ENCODE measurements at places on chromosomes 7 and 10. TPM values are rescaled to one million over a fixed set of nuclear protein-coding genes. Genes with fewer than 3 reads are reported as not detected.

RADIL gene
- total RNA-seq, result not detected

NXPH1 gene
- not detected for total RNA-seq

RNLS gene
- not detected for total RNA-seq

HABP2 gene
- total RNA-seq, result not detected

GDF10 gene
- total RNA-seq, result not detected

NUTM2B gene
- 0.03 TPM for total RNA-seq

DNA sequence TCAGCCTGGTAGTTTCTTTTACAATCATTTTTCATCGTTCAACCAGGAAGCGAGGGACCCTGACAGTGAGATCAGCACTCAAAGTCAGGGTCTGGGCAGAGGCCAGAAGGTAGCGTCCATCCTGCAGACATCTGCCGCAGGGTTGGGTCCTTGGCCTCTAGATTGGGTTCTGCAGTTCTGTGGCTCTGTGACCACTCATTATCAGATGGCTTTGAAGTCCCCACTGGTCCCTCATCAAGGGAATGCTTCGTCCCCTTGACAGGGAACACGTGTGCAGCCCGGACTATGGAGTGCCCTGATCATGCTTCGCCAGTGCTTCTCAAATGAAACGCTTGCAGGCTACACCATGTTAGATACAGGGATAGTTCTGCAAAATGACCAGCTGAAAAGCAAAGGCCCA is 64.1 kb downstream of the FRMPD2 start:
- no peaks in the 10 kb centered on the region for H3K4me1 ChIP-seq
- no peaks in the 10 kb centered on the region for H3K36me3 ChIP-seq
- H3K4me3 ChIP-seq, result no peak overlapping the region
- peaks cover 6% of the 10 kb centered on the region for H3K27me3 ChIP-seq

GRCh38 chr10:93098816-93099215 is 25.1 kb downstream of the CYP26A1 start:
- no peaks in the 10 kb centered on the region for H3K4me1 ChIP-seq
- no peaks in the 10 kb centered on the region for H3K27me3 ChIP-seq
- no peak overlapping the region for H3K27ac ChIP-seq
- no peak overlapping the region for H3K4me3 ChIP-seq
- no peak for DNase-seq

- no peaks in the 10 kb centered on the region for H3K27me3 ChIP-seq
- H3K4me3 ChIP-seq, result no peak overlapping the region
- peaks cover 14% of the 10 kb centered on the region for H3K4me1 ChIP-seq
- no peak overlapping the region for H3K27ac ChIP-seq
- no peaks in the 10 kb centered on the region for H3K36me3 ChIP-seq
- peak; percentile 17 for DNase-seq
Measured at GRCh38 chr7:55250313-55250712, 114.8 kb upstream of the LANCL2 start.

- no peaks in the 10 kb centered on the region for H3K27me3 ChIP-seq
- no peak overlapping the region for H3K27ac ChIP-seq
- H3K4me3 ChIP-seq, result no peak overlapping the region
- no peak for DNase-seq
Measured at GRCh38 chr10:63758080-63758479, 236.9 kb downstream of the REEP3 start.

DNA sequence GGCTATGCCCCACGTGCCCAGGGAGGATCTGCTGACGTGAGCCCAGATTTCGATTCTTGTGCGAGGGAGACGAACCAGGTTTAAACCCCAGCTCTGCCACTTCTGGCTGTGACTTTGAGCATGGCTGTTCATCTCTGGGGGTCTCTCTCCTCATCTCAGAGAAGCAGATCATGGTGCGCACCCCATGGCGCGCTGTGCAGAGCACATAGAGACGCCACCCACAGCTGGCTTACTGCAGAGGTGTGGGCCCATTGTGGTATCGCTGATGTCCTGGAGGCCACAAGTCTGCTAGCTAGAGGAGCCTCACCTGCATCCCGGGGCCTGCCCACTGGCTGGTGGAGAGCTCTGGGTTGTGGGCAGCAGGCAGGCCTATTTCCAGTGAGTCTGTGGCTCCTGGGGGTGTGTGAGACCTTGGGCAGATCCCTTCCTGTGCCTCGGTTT is 140.5 kb downstream of the LHPP start:
- no peak for DNase-seq
- no peaks in the 10 kb centered on the region for H3K36me3 ChIP-seq
- H3K27ac ChIP-seq, result no peak overlapping the region
- H3K27me3 ChIP-seq, result no peaks in the 10 kb centered on the region

DNA sequence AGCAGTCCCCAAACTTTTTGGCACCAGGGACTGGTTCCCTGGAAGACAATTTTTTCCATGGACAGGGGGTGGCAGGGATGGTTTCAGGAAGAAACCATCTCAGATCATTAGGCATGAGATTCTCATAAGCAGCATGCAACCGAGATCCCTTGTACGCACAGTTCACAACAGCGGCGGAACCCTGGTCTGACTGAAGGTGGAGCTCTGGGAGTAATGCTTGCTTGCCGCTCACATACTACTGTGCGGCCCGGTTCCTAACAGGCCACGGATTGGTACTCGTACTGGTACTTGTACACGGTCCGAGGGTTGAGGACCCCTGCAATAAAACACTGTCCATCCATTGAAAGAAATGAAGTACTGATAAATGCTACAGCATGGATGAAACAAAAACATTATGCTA is 32.8 kb downstream of the MKRN1 start:
- H3K27me3 ChIP-seq, result no peaks in the 10 kb centered on the region
- H3K36me3 ChIP-seq, result no peaks in the 10 kb centered on the region
- no peak for DNase-seq
- no peak overlapping the region for H3K27ac ChIP-seq

GRCh38 chr7:41685684-41686083 is 17.2 kb downstream of the INHBA start:
- H3K4me3 ChIP-seq, result no peak overlapping the region
- H3K36me3 ChIP-seq, result peaks cover 48% of the 10 kb centered on the region

DNA sequence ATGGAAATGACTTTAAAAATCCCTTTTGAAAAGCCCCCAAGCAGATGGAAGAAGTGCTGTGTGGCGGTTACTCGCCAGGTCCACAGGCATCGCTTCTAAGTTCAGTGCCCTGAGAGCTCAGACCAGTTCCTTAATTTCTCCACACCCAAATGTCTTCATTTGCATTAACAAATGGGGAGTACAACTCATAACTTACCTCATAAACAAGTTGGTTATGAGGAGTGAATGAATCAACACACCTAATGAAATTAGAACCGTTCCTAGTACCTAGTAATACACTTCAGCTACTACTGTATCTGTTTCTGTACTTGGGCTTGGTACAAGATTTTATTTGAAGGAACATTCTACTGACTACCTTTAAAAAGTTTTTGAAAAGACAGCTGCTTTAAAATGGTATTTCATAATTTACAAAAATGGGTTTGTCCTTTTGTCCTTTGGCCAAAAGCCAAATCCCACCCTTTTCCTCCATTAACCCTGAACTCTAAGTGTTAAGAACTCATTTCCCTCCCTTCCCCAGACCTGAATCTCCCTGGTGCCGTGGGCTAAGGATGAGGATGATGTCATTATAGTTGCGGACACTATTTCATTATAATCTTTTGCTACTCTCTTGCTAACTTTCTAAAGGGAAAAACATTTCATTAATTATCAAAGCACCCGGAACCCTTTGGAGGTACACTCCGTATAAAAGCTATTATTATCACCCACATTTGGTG is 221.5 kb upstream of the CELF2 start:
- no peak for DNase-seq
- H3K4me3 ChIP-seq, result no peak overlapping the region
- peaks cover 35% of the 10 kb centered on the region for H3K4me1 ChIP-seq
- peaks cover 11% of the 10 kb centered on the region for H3K36me3 ChIP-seq

GRCh38 chr10:130190737-130191115 is 54.5 kb downstream of the GLRX3 start:
- peaks cover 10% of the 10 kb centered on the region for H3K4me1 ChIP-seq
- DNase-seq, result no peak
- H3K27me3 ChIP-seq, result no peaks in the 10 kb centered on the region
- H3K36me3 ChIP-seq, result no peaks in the 10 kb centered on the region
- no peak overlapping the region for H3K27ac ChIP-seq
- H3K4me3 ChIP-seq, result peak overlapping the region; percentile 35

DNA sequence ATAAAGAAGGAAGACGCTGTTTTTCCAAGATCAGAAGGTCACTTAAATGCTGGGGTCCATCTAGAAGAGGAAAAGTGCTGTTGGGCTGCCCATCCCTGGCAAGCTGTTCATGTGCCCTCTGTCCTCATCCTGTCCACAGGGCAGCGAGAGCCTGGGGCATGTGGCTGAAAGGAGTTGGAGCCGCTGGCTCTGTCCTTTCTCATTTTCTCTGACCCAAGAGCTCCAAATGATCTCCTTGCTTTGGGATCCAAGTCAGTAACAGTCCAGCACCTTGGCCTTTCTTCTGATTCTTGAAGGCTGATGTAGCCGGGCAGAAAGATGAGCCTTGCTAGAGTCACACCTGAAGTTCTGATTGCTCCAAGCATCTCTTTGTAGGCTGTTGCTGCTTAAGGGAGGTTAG is 44.4 kb downstream of the SPDYE5 start:
- peak; percentile 22 for DNase-seq
- H3K4me1 ChIP-seq, result peaks cover 23% of the 10 kb centered on the region
- H3K36me3 ChIP-seq, result peaks cover 22% of the 10 kb centered on the region
- H3K4me3 ChIP-seq, result no peak overlapping the region
- no peaks in the 10 kb centered on the region for H3K27me3 ChIP-seq

DNA sequence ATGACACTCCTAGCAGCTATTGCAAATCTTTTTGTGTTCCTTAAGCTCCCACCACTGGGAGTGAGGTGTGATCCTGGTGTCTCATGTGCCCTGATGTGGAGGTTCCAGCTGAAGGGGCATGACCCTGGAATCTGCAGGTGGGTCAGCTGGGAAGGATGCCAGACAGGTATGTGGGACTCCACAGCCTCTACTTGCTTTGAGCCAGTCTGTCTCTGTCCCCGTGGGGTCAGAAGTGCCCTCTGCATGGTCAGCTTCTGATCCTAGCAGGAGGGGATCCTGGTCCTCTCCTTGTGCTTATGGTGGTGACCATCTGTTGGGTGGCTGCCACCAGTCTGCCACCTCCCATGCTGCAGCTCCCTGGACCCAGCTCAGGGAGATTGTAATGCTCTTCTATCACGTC is 51.1 kb upstream of the COMTD1 start:
- no peak overlapping the region for H3K27ac ChIP-seq
- H3K4me3 ChIP-seq, result no peak overlapping the region
- H3K27me3 ChIP-seq, result 0 out of 2 replicates have a peak, but pooled peaks cover 2% of the 10 kb centered on the region

GRCh38 chr7:25496476-25497368 is 268.4 kb upstream of the NPVF start:
- H3K36me3 ChIP-seq, result no peaks in the 10 kb centered on the region
- H3K27ac ChIP-seq, result no peak overlapping the region
- DNase-seq, result no peak
- peaks cover 4% of the 10 kb centered on the region for H3K27me3 ChIP-seq
- H3K4me3 ChIP-seq, result no peak overlapping the region

GRCh38 chr10:69572159-69573055 is 815 bp downstream of the NEUROG3 start:
- no peak overlapping the region for H3K4me3 ChIP-seq
- H3K27ac ChIP-seq, result no peak overlapping the region
- H3K36me3 ChIP-seq, result no peaks in the 10 kb centered on the region
- no peak for DNase-seq
- H3K4me1 ChIP-seq, result no peaks in the 10 kb centered on the region

GRCh38 chr10:60130130-60130579 is 223.8 kb upstream of the CCDC6 start:
- H3K36me3 ChIP-seq, result no peaks in the 10 kb centered on the region
- H3K4me3 ChIP-seq, result no peak overlapping the region
- H3K4me1 ChIP-seq, result no peaks in the 10 kb centered on the region
- no peak for DNase-seq

- H3K36me3 ChIP-seq, result no peaks in the 10 kb centered on the region
- no peaks in the 10 kb centered on the region for H3K27me3 ChIP-seq
- no peaks in the 10 kb centered on the region for H3K4me1 ChIP-seq
- no peak overlapping the region for H3K4me3 ChIP-seq
Measured at GRCh38 chr7:141431711-141432110, 119.5 kb upstream of the AGK start.

DNA sequence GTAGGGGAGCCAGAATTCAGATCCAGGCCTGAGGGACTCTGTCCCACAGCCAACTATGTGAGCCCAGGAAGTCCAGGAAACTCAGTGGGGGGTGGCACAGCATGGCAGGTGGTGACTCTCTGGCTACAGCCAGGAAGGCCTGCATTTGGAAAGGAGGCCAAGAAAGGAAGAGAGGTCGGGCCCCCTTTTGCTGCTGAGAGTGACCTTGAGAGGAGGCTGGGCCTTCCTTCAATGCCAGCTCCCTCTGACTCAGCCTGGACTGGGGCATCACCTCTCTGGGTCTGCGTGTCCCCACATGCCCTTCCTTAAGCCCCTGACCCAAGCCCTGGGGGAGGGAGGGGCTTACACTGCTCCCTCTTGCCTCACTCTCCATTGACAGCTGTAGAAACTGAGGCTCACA is 6.4 kb upstream of the MYL10 start:
- peaks cover 12% of the 10 kb centered on the region for H3K4me1 ChIP-seq
- H3K27ac ChIP-seq, result no peak overlapping the region
- DNase-seq, result no peak
- H3K27me3 ChIP-seq, result no peaks in the 10 kb centered on the region

DNA sequence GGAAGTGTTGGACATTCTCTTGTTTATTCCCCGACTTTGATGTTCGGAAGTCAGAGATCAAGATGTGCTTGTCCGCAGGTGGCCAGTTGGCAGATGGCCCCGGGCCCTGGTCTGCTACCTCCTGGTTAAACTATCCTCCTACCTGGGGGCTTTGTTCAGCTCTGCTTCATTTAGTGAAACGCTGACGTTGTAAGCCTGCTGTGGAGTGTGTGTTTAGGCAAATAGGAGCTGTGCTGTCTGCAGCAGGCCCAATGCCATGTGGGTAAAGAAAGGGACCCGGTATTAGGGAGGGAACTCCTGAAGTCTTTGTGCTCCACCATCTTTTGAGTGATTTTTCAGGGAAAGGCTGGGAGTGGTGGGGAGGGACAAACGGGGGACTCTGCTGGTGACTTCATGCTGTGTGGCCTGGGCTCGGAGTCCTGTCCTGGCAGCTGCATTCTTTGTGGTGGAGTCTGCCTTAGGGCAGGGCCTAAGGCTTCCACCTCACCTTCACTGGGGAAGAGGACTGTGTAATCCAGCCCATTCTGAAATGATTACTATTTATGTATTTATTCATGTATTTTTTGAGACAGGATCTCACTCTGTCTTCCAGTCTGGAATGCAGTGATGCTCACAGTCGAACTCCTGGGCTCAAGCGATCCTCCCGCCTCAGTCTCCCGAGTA is 171.1 kb upstream of the KLF6 start:
- no peaks in the 10 kb centered on the region for H3K36me3 ChIP-seq
- no peak for DNase-seq
- H3K4me3 ChIP-seq, result no peak overlapping the region
- H3K4me1 ChIP-seq, result peaks cover 5% of the 10 kb centered on the region
